ENCODE measurements at places on chromosomes 11 and 22.

DNA sequence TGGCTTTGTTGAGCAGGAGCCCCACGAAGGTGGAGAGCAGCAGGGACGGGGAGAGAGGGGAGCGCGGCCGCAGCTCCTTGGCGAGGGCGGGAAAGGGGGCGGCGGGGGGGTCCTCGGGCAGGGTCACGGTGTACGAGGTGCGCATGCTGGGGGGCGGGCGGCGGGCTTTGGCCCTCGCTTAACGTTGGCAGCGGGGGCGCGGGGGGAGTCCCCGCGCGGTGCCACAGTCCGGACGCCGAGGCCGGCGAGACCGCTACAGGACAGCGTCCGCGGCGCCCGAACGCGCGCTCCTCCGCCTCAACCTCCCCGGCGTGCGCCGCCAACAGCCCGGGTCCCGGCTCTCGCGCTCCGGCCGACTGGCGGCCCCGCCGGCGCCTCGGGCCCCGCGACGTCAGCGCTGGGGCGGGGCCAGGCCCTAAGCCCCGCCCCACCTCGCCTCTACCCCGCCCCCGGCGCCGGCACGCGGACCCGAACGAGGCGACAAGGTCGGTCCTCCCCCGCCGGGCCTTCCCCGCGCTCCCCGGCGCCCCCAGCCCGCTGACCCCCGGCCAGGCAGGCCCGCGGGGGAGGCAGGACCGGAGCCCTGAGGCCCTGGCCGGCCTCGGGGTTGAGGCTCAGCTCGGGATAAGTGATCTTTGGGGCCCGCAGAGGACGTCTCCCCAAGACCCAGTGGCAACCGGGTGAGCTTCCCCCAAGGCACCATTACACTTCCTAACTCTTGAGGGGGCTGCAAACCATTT, 17.5 kb downstream of the USP2 start:
- peak; percentile 69 for DNase-seq

DNA sequence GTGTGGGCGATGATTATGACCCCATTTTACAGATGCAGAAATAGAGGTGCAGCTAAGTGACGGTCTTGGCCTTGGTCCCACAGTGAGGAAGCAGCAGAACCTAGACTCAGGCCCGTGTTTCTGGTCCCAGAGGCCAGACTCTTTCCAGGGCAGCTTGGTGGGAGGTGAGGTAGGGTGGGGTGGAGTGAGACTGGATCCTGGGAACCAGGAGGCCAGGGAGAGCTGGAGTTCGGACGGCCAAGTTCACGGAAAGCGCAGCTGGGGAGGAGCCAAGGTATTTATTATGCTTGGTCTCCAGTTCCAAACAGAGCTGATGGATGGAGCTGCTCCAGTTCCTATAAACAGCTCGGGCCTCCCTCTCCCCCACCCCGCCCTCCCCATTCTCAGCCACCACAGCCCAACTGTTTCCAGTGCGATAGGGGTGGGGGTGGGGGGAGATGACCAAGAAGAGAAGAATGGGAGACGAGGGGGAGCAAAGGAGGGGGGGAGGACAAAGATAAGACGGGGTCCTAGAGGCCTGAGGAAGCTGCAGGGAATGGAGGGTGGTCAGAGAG, 16.2 kb downstream of the LRRC32 start:
- DNase-seq: no peak

GRCh38 chr11:112106070-112106469, 19.4 kb downstream of the SDHD start:
- no peak for DNase-seq

GRCh38 chr11:12087075-12088004, 23.1 kb upstream of the MICAL2 start:
- no peak for DNase-seq

GRCh38 chr22:43343262-43343669, at the start of gene SCUBE1:
Gene SCUBE1, minus strand, starts transcription at chr22:43343372. Its CDS starts 111 bp downstream, at chr22:43343261.
- DNase-seq: peak; percentile 66

GRCh38 chr11:126764231-126764630, 236.3 kb downstream of the KIRREL3 start:
- no peak for DNase-seq

DNA sequence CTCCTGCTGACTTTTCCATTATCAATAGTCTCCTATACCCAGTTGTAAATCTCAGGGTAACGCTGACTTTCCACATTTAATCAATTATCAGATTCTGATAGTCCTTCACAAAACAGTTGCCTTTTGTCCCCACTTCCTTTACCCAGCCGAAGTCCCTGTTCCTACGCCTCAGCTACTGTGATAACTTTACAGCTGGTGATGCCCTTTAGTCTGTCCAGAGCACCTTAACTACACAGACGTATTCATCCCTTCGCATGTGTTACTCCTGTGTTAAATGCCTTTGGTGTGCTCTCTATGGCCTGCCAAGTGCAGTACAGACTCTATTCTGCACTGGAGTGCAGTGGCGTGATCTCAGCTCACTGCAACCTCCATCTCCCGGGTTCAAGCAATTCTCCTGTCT, 20.2 kb downstream of the SSH3 start:
- no peak for DNase-seq

- DNase-seq: no peak
These were observed 161.5 kb upstream of the ISX start for GRCh38 chr22:34904486-34904885.

DNA sequence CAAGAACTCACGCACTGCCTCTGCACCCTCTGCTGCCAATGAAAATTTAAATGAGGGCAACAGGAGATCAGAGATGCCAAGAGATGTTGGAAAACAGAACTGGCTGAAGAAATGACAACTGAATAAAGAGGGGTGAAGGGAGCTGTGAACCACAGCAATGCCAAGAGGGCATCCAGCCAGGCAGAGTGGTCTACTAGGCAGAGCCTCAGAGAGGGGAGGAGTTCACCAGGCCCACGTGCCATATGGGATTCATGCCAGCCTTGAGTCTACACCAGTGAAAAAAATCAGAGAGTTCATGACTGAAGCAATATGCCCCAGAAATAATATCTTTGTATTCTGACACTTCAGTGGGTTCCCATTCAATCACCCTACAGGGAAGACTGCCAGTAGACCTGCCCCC, 4.4 kb downstream of the APOL2 start:
- DNase-seq: no peak

DNA sequence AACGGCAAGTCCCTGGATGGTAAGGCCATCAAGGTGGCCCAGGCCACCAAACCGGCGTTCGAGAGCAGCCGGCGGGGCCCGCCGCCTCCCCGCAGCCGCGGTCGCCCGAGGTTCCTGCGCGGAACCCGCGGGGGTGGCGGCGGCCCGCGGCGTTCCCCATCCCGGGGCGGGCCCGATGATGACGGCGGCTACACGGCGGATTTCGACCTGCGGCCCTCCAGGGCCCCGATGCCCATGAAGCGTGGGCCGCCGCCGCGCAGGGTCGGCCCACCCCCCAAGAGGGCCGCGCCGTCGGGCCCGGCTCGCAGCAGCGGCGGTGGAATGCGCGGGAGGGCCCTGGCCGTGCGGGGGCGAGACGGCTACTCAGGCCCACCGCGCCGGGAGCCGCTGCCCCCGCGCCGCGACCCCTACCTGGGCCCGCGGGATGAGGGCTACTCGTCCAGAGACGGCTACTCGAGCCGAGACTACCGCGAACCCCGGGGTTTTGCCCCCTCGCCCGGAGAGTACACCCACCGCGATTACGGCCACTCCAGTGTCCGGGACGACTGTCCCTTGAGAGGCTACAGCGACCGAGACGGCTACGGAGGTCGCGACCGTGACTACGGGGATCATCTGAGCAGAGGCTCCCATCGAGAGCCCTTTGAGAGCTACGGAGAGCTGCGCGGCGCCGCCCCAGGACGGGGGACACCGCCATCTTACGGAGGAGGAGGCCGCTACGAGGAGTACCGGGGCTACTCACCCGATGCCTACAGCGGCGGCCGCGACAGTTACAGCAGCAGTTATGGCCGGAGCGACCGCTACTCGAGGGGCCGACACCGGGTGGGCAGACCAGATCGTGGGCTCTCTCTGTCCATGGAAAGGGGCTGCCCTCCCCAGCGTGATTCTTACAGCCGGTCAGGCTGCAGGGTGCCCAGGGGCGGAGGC, 792 bp downstream of the RBMXL2 start:
- peak; percentile 23 for DNase-seq

DNA sequence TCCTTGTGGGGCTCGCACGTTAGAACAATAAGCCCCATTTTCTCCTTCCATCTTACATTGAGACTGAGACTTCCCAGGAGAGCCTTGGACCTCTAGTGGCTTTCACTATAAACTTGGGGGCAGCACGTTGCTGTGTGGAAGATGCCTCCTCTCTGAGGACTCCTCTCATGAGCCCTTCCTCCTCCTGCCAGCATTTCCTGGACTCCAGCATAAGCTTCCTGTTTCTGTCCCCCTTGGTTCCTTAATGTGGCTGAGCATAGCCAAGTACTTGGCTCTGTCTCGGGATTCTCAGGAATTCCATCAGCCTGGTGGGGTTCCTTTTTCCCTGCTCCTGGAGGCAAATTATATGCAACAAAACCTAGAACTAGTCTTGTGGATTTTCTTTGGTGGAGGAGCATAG, 38.8 kb upstream of the UBASH3B start:
- no peak for DNase-seq

GRCh38 chr22:23793326-23793725, 6.6 kb downstream of the SMARCB1 start:
- no peak for DNase-seq

GRCh38 chr22:37569921-37570660, 9.8 kb downstream of the LGALS2 start:
- no peak for DNase-seq

- no peak for DNase-seq
These were observed 87.3 kb upstream of the DBX1 start for GRCh38 chr11:20247591-20248007.

DNA sequence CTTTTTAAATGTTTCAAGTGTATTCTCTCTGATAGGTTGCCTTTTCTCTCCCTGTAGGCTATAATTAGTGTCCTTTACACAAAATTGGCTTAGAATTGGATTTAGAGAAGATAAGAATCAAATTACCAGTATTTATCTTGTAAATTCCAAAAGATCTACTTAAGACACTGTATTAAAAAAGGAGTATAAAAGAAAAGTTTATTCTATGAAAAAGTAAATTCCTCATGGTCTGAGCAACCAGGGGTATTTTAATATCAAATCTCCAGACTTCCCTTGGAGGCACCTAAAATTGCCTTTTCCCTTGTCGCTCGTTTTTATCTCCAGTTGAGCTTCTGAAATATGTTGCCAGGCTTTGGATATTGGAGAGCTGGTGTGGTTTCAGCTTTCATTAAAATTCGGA, 36.4 kb downstream of the ZBTB16 start:
- DNase-seq: no peak

DNA sequence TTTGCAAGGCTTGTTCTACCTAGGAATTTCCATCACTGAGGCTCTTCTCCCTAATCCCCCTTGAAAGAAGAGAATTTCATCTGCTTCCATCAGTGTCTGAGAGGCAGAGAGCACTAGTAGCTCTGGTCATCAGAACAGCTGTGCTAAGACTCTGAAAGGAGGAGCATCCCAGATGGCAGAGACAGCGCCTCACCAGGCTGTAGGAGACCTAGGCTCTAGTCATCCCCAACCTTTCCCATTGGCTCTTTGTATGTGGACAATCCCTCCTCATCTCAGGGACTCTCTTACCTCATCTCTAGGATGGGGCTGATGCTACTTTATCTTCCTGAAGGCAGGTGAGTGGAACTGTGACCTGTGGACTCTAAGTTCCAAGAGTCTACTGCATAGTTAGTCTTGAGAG, 8.8 kb upstream of the OR9I1 start:
- no peak for DNase-seq

DNA sequence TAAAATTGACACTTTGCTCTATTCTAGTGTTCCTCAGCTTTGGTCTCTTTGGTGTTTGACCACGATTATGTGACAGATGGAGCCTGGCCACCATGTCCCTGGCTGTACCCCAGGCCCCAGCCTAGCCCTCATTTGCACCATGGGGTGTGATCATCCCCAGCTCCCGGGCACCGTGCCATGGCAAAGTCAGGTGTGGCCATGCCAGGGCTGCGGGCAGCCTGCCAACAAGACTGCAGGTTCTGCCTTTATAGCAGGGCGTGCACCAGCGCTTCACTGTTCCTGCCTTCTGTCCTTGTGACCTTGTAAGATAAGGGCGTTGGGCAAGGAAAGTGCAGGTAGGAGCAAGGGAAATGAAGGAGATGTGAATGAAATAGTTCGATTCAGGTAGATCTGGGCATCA, 22.4 kb upstream of the APOBEC3A start:
- DNase-seq: no peak

DNA sequence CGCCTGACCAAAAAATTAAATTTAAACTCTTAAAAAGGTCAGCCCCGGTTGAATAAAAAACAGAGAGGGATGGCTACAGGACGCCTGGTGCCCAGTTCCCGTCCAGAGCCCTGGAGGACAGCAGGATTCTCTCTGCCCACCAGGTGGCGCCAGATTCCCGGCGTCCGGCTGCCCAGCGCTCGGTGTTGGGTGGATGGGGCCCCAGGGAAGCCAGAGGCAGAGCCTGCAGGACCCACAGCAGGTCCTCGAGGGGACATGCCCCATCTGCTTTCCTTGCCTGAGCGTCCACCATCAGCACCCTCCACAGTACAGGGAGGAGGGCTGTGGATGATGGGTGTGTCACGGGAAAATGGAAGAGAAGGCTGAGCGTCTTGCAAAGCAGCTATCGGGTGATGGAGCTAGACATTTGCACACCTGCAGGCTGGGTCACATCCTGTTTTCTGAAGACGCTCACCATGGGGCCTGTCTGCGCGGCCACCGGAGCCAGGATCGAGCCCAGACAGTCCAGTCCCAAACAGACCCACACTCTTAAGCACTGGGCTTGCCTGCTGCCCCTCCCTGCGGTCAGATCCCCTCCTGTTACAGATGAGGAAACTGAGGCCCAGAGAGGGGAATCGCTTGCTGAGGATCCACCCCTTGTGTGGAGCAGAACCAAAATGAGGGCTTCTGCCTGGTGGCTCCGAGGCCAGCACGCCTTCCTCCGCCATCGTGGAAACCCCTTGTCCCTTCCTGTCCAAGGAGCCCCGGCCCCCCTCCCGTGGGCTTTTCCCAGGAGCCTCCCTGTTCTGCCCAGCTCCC, 18.5 kb upstream of the CBX7 start:
- DNase-seq: peak; percentile 77

GRCh38 chr22:29030618-29031226, 30.9 kb downstream of the C22orf31 start:
- DNase-seq: peak; percentile 59

- DNase-seq: no peak
These were observed 91.2 kb downstream of the ARHGAP42 start for GRCh38 chr11:100778166-100778785.

- DNase-seq: no peak
These were observed 14.8 kb upstream of the FAM168A start for GRCh38 chr11:73612601-73613140.
